Activated CD4-positive, alpha-beta T cell treated with anti-CD3 and anti-CD28 coated beads, Interleukin-2, Interleukin-6, amounts not matched to agents 100 ng/mL and 50 ng/mL, durations not matched to agents 16 hours and 8 hours (primary cell): ENCODE measurements at places on chromosomes 5 and 9.

DNA sequence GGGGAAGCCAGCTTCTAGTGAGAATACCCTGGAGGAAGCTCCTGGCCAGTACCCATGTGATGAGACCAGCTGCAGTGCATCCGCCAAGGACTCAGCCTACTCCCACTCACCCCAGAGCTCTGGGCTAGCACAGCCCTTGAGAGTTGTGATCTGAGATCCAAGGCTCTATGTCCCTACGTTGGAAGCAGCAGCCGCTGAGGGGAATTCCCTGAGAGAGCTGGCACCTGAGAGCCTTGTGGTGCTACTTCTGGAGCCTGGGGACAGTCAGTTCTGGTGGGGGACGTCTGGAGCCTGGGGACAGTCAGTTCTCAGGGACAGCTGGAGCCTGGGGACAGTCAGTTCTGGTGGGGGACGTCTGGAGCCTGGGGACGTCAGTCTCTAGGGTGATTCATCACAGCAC, 39.2 kb downstream of the PDZD2 start:
- no peak for DNase-seq

DNA sequence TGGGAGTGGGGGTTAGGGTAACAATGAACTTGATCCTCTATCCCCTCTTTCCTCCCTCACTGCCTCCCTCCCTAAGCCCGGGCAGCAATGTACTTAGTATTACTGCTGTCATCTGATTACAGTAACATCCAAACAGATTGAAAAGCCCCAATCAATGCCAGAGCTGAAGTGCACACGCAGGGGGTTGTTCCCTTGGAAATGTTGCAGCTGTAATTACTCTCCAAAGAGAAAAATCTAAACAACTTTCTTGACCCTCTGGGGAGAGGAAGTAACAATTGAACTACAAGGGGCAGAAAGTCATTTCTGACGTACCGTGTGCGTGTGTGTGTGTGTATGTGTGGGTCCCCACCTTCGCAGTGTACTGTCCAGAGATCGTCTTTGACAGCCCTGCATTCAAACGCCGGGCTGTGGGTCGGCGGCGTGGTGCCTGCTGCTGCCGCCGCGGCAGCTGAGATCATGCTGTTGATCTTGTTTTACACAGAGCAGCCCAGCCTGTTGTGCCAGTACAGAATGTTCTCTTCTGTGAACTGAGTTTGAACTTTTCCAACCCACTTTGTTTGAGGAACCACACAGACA, 66.0 kb upstream of the KLF9 start:
- DNase-seq = no peak

- DNase-seq = no peak
These were observed 13.4 kb upstream of the SNX24 start for GRCh38 chr5:122831984-122832383.

- DNase-seq = no peak
These were observed 113.2 kb downstream of the SLC25A46 start for GRCh38 chr5:110852053-110852452.

GRCh38 chr9:130556396-130557076, 22.8 kb upstream of the FUBP3 start:
- DNase-seq = no peak

- no peak for DNase-seq
These were observed 54.2 kb downstream of the KLF4 start for GRCh38 chr9:107435415-107435814.

GRCh38 chr5:36949593-36949992, 73.0 kb downstream of the NIPBL start:
- DNase-seq = no peak

DNA sequence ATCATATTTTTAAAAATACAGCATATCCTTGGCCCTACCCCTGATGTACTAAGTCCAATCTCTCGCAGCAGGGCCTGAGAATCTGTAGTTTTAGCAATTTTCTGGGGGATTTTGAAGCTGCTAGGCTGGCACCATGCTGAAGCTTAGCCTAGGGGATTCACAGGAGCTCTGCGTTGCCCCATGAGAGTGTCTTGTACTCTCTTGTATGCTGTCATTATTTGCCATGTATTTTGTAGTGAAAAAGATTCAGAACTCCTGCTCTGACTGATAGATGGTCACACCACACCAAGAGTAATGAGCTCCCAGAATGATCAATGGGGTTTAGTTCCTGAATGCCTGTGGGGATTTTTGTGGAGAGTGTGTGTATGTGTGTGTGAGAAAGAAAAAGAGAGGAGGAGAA, 20.7 kb upstream of the TRMT10B start:
- DNase-seq = no peak

DNA sequence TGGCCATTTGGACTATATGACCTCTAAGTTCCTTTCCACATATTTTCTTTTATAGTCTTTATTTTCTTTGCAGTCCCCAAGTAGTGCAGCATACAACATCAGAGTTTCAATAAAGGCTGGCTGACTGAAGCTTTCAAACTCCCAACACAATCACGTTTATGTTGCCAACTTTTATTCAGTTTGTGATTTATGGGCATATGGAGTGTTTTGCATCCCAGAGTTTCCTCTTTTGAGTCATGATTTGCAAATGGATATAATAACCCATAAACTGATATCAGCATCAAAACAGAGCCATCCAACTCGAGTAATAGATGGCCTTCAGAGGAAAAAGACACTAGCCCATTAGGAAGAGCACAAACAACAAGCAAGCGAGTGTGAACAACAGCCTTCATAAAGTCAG, 414.0 kb downstream of the ELAVL2 start:
- no peak for DNase-seq

DNA sequence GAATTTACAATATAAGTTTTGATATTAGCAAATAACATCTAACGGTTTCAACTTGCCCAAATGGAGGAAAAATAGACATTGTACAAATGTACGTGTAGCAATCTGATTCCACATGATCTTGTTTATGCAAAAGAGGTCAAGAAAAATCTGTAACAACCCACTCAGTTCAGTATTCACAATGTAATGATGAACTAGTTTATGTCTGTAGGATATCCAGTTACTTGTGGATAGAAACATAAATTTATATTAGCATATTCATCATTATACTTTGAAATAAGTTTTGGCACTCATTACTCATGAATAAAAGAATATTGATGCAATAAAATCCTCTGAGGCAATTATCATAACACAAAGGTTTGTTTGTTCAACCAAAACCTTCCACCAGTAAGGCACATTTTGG, 28.1 kb downstream of the PLK2 start:
- DNase-seq = no peak

DNA sequence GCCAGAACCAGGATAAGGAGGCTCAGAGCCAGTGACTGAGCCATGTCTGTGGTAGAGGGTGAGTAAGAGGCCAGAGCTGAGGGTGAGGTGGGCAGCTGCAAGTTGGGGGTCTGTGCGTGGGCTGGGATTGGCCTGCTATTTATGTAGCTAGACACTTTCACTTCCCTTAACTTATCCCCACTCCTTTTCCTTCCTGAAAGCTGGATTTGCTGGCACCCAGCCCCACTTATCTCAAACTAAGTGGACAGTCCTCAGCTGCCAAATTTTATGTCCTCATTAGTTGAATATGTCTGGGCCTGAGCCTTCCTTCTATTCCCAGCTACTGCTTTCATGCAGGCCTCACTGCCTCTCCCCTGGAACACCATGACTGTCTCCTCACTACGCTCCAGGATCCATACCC, at the start of gene CCL21:
TSS of gene CCL21 (minus strand) at position 114 of the 400 bp plus-strand sequence. CDS start at position 44, 70 bp downstream.
- DNase-seq = no peak

DNA sequence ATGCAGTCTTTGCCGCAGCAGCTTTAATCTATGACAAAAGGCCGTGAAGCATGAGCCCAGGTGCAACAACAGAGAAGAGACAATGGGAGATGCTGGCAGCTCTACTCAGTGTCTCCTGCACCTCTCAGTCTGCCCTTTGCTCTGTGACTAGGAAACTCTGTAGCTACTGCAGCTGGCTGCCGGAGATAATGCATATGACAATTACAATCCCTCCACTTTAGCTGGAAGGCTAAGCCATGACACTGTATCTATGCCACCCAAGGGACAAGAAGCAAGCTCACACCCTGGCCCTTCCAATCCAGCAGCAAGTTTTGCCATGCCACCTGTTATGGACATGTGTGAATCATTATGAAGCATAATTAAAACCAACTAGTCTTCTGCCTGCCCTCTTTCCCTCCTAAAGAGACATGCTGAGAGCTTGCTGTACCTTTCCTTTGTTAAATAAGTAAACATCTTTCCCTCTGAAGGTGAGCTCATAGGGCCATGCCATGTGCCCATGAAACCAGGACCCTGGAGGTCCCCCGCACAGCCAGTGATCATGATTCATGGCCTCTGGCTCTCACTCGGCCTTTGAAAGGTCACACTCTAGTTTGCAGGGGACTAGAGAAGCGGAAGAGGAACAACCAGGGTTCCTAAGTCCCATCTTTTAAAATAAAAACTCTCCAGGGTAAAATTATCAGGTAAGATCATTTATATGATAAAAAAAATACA, 219.4 kb downstream of the SPOCK1 start:
- DNase-seq = no peak

DNA sequence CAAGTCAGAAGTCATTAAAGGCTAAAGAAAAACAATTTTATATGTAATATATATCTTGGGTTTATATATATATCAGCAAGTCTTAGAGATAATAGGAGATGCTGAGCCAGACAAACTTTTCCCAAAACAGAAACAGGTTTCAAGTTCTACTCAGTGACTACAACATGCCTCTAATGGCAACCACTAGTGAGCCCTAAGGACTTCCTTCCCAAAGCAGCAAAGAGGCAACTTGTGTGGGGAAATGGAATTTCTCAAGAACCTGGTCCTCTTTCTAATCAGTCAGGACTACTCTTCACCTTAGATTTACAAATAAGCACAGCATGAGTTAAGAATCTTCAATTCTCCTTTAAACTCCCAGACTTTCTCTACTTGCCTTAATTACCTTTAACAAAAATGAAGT, 17.6 kb downstream of the RNF38 start:
- no peak for DNase-seq

- DNase-seq = no peak
These were observed 304.1 kb downstream of the SH3GL2 start for GRCh38 chr9:17882688-17883594.

- no peak for DNase-seq
These were observed 118.2 kb downstream of the HSD17B3 start for GRCh38 chr9:96183751-96184150.

GRCh38 chr5:174581479-174581878, 142.9 kb upstream of the MSX2 start:
- DNase-seq = peak; percentile 3

DNA sequence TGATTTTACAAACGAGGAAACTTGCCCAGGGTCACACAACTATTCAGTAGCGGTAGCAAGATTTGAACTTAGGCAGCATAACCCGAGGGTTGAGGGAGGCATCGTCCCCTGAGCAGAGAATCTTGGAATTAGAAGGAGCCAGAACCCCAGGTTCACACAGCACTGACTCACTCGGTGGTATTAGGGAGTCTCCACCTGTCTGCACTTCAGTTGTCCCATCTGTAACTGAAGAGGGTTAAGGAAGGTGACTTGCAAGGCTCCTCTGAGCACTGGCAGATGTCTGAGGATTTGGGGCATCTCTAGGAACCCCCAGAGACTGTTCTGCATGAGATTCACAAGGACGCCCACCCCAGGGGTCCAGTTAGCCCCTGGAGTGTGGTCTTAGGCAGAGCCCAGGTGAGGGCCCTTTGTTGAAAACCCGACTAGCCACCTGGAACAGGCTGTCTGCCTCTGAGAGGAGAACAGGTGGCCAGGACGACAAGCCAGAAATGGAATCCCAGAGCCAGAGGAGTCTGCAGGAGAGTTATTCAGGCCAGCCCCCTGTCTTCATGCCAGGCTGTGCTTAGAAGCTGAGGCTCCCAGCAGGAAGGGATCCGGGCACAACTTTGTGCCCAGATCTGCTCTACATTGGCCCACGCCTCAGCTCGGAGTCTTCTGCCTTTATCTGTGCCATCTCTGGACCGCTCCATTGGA, 50.0 kb upstream of the ORM1 start:
- no peak for DNase-seq

- DNase-seq = no peak
These were observed 37.8 kb upstream of the ADRB2 start for GRCh38 chr5:148788636-148789035.

GRCh38 chr5:65197531-65198455, 283.9 kb downstream of the ADAMTS6 start:
- no peak for DNase-seq

DNA sequence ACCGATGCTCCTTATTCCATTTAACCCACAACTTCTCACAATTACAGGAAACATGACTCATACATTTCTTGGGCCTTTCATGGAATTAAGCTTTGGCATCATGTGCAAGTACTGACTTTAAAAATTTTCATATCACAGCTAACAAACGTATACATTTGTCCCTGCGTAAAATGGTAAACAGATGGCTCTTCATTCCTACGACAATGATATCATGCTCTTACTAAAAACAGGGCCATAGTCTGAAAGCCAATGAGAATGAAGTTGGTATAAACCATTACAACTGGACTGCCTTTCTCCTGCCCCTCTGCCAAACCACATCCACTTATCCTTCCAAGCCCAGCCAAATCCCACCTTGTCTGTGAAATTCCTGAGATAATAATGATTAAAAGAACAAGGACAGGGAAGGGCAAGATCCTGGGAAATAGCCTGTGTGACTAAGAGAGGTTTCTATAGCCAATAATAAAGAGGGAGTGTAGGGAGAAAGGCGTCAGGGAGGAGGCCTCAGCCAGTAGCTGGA, 44.9 kb upstream of the ZNF366 start:
- no peak for DNase-seq

- DNase-seq = no peak
These were observed 73.2 kb downstream of the SIL1 start for GRCh38 chr5:139124774-139125520.

DNA sequence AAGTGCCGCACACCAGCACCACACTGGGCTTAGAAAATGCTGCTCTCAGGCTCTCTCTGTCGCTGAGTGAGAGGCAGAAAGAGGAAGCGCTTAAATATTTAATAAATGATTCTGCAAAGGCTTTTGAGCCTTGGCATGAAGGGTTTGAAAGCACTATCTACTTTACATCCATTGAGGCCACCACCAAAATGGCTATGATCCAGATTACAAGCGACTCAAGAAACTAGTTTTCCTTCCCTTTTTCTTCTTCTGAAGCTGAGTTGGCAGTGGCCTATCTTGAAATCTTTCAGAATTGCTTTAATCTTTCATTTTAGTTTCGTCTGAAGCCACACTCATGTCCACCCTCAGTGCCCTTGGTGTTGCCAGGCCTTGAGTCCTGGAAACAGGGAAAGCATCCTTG, 59.5 kb downstream of the EBF1 start:
- no peak for DNase-seq

DNA sequence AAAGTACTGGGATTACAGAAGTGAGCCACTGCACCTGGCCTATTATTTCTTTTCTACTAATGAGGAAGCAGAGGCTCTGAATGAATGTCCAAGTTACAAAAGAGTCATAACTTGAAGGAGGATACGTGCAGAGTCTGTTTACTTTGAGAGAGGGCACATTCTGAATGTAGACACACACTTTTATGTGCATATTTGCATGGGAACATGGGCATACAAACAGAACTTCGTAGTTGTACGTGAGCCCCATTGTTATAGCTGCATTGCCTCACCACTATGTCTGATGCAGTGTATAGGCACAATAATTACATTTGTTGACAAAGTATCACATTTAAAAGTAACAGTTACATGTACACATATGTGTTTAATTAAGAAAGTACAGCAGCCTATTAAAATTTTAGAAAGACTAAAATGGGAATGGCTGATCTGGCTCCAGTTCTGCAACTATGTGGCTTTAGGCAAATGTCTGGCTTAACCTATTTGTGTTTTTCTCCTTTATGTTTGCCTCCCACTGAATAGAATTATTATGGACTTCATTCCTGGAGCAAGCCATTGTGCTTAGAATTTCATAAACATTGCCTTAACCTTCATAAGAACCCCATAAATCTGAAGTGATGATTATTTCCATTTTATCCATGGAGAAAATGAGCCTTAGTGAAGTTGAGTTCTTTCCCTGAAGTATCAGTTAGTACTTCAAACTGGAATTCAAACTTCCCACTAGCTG, 3.0 kb upstream of the DPYSL3 start:
- DNase-seq = no peak

GRCh38 chr5:1874348-1874747, 8.4 kb downstream of the IRX4 start:
- DNase-seq = no peak
